Fibroblast of skin of right biceps (primary cell): ENCODE measurements at places on chromosomes 12 and 14.

DNA sequence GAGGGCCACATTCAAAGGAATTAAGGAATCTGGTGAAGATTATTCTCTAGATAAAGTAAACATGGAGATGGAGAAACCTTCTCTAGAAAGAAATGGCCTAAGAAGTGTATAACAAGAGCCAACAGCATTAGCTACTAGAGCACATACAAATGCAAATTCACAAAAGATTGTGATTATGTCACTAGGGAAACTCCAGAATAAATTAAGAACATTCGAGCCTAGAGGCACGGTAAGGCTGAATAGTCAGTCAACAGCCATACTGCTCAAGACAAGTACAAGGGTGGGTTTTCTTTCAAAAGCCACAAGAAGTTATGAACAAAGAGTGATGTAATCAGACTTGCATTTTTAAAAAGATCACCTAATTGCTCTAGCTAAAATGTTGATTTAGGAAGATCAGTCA is 25.4 kb downstream of the PPP4R3A start:
- no peak for DNase-seq

- DNase-seq, result no peak
Measured at GRCh38 chr12:51242120-51242519, 3.5 kb downstream of the DAZAP2 start.

DNA sequence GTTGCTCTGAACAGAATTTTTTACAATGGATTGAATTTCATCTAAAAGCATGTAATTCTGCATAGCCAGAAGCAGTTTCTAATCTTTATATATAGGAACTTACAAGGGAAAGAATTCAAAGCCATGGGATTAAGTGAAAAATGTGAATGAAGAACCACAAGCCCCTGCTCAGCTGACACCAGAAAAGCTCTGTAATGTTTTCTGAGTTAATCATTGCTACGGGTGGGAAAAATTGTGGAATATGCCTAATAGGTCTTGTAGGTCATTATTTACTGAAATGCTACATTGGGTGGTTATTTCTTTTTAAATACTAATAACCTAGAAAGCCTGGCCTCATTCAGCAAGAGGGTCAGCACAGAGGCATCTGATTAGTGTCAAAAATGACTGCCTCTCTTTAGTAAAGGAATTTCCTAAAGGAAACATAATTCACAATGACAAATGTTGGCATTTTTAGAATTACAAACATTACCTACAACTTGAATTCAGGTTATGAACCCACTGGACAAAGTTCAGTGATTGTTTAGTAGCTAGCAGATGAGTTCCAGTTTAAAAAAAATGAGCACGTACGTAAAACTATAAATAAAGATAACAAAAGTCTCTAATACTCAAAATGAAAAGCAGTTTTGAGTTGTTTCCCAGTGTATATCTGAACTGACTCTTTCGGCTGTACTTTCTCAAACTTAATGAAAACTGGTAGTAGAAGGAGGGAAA is 75.3 kb downstream of the BMP4 start:
- DNase-seq, result peak; percentile 82

- DNase-seq, result no peak
Measured at GRCh38 chr12:117031843-117032592, 67.2 kb downstream of the TESC start.

DNA sequence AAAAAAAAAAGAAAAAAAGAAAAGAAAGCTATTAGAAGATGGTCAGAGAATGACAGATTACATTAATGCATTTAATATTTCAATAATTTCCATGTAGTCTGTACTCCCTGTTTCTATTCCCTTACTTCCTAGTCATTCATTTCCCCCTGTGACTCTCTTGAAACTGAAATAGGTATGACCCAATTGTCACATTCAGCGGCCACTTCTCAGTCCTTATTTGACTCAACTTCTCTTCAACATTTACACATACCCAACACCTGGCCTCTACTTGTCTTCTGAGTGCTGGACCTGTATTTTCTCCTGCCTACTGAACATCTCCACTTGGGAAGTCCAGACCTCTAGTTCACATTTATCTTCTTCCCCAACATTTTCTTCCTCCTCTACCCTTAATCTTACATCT is 7.2 kb downstream of the EEA1 start:
- DNase-seq, result no peak

- DNase-seq, result no peak
Measured at GRCh38 chr12:124481772-124482566, 85.4 kb downstream of the NCOR2 start.

DNA sequence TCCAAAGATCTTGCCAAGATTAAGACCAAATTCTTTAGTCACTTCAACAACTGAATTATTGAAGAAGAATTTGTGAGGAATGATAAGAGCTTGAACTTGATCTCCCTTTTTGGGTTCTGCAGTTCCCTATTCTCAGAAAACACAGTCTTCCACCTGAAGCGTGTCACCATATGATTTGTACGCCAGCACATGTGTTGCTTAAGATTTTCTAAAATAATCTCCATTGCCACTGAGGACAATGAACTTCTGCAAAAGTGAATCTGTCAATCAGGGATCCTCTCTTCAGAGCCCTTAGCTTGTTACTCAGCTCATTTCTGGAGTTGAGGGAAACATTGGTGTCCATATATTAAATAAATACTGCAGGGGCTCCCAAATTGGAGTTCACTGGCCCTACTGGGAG is 4.2 kb upstream of the SPIC start:
- DNase-seq, result no peak

- DNase-seq, result peak; percentile 3
Measured at GRCh38 chr12:1130164-1130563, 139.1 kb downstream of the ERC1 start.

- peak; percentile 8 for DNase-seq
Measured at GRCh38 chr14:35122696-35123387, 490 bp downstream of the PRORP start.

DNA sequence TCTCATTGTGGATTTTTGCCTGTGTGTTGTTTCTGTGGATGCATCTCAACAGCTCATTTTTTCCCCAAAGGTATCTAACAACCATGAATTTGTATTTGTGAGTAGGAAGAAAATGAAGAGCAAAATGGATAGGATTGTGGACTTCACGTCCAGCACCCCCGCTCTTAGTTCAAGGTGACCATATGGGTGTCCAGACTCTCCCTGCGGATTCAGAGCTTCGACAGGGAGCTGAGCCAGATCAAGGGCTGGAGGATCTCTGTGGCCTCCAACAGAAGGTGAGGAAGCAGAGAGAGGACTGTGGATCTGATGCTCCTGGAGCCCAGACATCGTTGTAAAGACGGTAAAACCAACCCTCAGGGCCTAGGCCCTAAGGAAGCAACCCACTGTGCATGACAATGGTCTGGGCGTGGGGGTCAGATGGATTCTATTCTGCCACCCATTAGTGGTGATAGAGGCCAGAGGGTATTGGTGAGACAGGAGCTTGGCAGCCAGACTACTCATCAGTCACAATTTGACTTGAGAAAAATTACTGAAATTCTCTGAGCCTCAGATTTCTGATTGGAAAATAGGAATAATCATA is 659.7 kb upstream of the TMEM132C start:
- no peak for DNase-seq

- no peak for DNase-seq
Measured at GRCh38 chr12:43550831-43551271, 1.2 kb downstream of the ADAMTS20 start.

DNA sequence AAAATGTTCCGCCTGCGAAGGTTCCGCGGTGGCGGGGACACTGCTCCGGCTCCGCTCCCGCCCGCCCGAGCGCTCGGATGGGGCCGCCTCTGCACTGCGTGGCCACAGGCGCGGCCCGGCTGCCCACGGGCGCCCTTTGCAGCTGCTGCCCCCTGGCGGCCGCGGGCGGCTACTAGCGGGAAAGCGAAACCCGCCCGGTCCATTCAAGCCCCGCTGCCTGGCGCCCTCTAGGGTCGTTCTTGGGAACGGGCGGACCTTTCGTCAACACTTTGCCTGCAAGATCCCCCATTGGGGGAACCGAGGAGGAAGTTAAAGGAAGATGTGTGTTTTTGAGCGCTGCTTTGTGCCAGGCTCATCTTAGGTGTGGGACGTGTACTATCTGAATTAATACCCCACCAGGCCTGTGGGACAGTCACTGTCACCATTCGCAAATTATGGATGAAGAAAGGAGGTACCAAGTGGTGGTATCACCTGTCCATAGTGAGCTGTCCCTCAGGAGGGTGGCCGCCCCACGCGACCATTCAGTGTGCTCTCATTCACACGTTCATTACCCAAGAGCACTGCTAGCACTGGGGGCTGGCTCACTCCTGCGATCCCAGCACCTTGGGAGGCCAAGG is 19.4 kb downstream of the GPR132 start:
- DNase-seq, result peak; percentile 76

DNA sequence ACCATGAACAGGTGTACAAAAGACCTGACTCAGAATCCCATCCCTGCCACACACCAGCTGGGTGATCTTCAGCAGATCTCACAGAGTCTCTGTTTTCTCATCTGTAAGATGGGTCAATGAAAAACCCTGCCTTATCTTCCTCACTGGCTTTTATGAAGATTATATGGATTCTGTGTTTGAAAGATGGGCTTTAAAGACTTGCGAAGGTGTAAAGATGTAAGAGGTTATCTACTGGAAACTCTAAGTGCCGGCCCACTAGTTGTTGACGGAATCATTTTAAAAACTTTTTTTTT is 15.3 kb upstream of the ANKRD33 start:
- DNase-seq, result no peak

DNA sequence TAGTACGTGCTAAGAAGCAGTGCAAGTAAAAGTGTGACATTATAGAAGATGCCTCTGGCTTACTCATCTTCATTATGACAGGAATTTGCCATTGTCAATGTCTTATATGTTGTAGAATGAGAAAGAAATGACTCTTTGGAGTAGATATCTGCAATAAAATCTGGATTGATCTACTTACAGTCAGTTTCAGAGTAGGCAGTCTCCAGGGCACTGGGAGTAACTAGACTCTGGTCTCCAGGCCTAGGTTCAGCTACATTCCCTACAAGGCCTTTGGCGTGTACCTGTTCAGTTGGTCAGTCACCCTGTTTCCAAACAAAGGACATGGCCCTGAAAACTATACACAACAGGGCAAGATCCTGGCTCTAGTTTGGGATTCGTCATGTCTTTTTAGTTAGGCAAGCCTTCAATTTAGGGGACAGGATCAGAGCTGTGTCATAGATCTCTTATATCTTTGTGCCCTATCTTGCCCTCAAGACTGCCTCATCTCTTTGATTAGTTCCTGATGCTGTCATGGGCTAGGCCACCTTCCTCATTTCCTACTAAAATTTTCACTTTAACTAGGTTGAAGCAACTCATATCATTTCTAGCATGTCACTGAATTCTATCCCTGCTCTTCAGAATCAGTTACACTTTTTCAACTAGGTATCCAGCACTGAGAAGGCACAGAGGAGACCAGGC is 410.0 kb downstream of the RAD51B start:
- no peak for DNase-seq

DNA sequence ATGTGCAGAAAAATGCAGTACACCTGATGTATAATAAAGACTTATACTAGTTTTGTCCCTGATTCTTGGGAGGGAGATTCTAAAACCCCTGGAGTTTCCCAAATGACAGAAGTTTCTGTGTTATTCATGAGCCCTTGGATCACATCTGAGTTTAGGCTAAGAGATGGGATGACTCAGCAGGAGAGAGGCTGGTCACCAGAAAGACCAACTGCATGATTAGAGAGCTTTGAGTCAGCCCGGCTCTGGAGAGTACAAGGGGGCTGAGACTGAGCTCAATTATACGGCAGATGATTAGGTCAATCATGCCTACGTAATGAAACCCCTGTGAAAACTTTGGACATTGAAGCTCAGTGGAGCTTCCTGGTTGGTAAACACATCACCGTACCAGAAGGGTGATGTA is 174.2 kb downstream of the SSPN start:
- peak; percentile 84 for DNase-seq

GRCh38 chr14:93733631-93734030 is 54.7 kb downstream of the PRIMA1 start:
- no peak for DNase-seq

GRCh38 chr12:128571906-128572810 is 251.6 kb downstream of the SLC15A4 start:
- DNase-seq, result no peak

GRCh38 chr12:62712681-62713573 is 222.0 kb downstream of the PPM1H start:
- no peak for DNase-seq

DNA sequence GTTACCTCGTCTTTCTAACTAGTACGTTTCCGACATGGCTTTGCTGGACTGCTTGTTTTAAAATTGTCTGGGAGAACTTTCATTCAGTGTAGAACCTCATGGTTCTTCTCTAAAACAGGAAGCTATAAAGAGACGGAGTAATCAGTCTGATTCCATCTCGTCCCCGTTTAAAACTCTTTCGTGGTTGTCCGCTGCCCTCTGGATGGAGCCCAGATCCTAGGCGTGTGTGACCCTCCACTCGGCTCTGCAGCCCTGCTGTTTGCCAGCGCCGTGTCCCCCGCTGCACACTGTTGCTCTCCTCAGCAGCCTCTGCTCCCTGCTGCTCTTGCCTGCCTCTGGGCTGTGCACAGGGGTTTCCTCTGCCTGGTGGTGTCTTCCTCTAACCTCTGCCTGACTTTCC is 50.2 kb downstream of the SLC8B1 start:
- DNase-seq, result no peak

DNA sequence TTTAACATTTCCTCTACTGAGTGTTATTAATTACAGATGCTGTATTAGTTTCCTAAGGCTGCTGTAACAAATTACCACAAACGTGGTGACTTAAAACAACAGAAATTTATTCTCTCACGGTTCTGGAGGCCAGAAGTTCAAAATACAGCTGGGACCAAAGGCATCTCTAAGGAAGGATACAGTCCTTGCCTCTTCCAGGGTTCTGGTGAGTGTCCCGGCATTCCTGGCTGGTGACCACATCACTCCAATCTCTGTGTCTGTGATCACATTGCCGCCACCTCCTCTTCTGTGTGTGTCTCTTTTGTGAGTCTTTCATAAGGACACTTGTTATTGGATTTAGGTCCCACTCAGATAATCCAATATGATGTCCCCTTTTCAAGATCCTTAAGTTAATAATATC is 85.1 kb upstream of the CCDC198 start:
- peak; percentile 2 for DNase-seq

DNA sequence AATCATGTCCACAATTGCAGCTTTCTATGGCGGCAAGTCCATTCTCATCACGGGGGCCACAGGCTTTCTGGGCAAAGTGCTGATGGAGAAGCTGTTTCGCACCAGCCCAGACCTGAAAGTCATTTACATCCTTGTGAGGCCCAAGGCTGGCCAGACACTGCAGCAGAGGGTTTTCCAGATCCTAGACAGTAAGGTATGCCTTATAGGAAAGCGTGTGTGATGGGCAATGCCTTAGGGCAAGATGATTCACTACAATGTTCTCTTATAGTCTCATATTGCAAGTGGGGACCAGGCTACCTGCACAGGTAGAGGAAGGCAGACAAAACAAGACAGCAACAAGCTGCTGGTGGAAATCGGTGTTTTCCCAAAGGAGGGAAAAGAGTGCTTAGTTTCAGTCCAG is 110.5 kb downstream of the ERGIC2 start:
- DNase-seq, result no peak

DNA sequence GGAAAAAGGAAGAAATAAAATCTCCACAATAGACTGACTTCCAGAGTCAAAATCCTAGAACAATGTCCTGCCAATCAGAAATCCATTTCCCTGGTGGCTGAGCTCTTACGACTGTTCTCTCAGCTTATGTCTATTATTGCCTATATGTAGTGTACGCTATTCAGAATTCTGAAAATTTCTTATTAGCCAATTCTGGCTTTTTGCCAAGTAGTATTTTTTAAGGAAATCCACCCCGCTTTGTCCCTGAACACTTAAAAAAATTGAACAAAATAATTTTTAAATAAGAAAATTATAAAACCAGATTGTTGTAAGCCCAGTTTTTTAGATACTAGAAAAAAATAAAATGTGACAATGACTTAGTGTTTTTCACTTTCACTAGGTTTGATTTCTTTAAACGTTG is 143.0 kb downstream of the KCNA5 start:
- DNase-seq, result no peak
